ENCODE measurements at places on chromosomes 1 and 21.

DNA sequence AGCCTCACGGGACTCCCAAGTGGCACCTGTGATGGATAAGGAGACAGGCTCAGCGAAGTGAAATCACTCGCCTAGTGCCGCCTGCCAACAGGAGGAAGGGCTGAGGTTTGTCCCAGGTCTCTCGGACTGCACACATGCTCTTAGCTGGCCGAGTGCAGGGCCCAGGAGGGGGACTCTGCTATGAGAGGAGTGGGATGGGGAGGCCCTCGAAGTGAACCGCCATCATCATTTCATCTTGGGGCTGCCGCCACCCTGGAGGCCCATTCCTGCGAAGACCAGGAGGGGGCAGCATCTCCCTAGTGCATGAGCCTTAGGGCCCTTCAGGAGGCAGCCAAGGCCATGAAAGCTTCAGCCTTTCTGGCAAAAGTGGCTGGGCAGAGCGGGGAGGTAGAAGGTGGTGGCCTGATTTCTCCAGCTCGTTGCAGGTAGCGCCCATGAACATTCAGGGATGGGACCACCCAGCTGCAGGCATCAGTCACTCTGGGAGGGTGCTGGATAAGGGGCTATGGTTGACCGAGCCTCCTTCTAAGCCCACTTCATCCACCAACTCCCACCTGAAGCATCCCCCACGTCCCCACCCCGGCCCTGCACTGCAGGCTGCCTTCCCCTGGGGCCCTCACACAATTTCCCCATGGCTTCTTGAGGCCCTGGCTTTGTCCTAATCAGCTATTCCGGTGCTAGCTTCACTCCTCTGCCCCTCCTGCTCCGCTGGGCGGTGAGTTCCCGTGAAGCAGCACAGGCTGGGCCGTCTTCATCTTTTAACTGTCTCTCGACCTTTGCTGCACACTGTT lies 17.2 kb upstream of the RASSF5 start:
- DNase-seq, result peak; percentile 86

- no peak for DNase-seq
Measured at GRCh38 chr1:185478877-185479276, 161.8 kb upstream of the IVNS1ABP start.

- DNase-seq, result no peak
Measured at GRCh38 chr1:246301553-246302250, 205.4 kb downstream of the SMYD3 start.

GRCh38 chr21:24759348-24760075 lies 847.8 kb downstream of the MRPL39 start:
- DNase-seq, result peak; percentile 19

DNA sequence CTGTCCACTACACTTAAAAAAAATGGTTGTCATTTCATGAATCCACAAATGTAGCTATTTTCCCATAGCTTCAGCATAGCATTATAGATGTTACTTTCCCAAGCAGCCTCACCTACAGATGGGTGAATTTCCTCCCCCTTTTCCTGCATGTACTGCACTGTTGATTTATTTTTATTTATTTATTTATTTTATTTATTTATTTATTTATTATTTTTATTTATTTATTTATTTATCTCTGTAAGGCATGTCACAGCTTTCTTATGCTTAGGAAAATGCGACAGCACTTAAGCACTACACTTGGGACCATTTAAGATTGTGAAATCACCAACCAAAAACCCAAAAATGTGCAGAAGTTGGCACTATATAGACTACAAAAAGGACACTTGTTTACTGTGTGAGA lies 4.9 kb downstream of the CD1A start:
- no peak for DNase-seq

GRCh38 chr1:94989911-94990473 lies 63.1 kb upstream of the CNN3 start:
- peak; percentile 16 for DNase-seq

GRCh38 chr1:3410142-3410925 lies 44.1 kb upstream of the ARHGEF16 start:
- DNase-seq, result peak; percentile 5

GRCh38 chr1:224331824-224332223 lies 1.9 kb upstream of the NVL start:
- DNase-seq, result no peak

DNA sequence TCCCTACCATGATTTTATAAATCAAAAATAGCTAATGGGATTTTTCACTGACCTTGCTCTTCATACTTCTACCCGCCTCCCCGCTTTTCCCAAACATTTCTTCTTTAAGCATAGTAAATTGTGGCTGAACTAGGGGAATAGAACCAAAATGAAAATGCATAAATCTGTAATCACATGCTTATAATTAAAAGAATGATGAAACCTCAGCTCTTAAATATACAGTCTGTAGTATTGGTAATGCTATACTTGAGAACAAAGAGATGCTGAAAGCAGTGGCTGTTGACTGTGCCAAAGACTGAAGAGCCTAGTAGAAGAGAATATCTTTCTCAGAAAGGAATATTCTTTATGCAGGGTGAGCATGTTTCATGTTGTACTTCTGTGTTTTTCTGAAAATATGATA lies 249.1 kb downstream of the GREM2 start:
- no peak for DNase-seq

DNA sequence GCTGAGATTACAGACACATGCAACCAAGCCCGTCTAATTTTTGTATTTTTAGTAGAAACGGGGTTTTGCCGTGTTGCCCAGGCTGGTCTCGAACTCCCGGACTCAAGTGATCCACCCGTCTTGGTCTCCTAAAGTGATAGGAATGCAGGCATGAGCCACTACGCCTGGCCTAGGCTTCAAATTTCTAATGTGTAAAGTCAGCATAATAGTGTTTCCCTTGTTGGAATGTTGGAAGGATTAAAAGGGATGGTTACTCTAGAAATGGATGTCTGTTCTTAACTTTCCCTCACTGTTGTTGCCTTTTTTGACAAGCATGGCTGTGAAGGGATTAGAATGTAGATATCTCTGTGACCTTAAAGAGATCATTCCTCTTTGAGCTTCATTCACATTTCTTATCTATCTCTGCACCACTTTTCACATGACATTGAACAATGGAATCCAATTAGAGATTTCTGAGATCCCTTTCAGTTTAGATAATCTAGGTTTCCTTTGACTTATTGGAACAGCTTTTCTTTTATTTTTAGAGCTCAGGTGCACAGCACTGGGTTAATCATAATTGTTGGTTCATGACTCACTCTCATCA lies 33.7 kb downstream of the NFASC start:
- DNase-seq, result no peak

DNA sequence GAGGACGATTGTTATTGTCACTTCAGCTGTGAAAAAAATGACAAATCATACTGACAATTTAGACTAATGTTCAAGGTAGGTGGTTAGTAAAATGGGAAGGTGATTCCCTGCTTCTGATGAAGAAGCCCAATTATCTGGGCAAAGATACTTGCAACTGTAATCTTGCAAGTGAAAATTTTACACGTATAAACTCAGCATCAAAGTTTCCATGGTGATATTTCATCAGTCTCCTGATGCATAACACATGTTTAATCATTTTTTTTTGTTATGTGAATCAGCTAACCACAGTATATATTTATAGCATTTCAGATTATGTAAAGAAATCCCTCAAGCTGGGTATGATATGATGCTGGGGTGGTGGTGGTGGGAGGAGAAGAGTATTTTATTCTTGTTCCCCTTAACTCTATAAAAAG lies 16.4 kb upstream of the KCNK1 start:
- no peak for DNase-seq

GRCh38 chr21:46079352-46080170 lies 18.4 kb upstream of the COL6A2 start:
- DNase-seq, result no peak

DNA sequence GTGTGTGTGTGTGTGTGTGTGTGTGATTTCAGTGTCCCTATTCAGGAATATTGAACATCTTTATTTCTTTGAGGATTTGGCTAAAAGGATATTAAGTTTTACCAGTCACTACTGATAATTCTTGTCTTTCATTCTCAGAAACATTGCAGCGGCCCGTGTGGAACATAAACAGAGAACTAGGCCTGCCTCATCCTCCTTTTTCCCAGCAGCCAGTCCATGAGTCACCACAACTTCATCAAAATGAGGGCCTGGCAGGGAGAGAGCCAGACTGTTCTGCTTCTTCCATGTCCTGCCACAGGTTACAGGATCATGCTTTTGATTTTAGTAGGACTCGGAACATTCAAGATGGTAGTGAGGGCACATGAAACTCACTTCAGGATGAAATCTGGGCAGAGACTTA lies 50.7 kb downstream of the LRIG2 start:
- DNase-seq, result no peak

- no peak for DNase-seq
Measured at GRCh38 chr1:193569096-193569982, 382.9 kb upstream of the B3GALT2 start.

DNA sequence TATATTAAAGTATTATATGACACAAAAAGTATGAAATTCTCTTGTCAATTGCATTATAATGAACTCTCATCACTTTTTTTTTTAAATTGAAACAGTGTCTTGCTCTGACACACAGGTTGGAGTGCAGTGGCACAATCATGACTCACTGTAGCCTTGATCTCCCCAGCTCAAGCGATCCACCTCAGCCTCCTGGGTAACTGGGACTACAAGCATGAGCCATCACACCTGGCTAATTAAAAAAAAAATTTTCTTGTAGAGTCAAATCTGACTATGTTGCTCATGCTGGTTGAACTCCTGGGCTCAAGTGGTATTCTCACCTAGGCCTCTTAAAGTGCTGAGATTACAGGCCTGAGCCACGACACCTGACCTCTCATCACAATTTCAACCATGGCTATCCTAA lies 259.3 kb downstream of the S1PR1 start:
- DNase-seq, result no peak

GRCh38 chr1:117895482-117896114 lies 33.8 kb downstream of the GDAP2 start:
- peak; percentile 89 for DNase-seq

DNA sequence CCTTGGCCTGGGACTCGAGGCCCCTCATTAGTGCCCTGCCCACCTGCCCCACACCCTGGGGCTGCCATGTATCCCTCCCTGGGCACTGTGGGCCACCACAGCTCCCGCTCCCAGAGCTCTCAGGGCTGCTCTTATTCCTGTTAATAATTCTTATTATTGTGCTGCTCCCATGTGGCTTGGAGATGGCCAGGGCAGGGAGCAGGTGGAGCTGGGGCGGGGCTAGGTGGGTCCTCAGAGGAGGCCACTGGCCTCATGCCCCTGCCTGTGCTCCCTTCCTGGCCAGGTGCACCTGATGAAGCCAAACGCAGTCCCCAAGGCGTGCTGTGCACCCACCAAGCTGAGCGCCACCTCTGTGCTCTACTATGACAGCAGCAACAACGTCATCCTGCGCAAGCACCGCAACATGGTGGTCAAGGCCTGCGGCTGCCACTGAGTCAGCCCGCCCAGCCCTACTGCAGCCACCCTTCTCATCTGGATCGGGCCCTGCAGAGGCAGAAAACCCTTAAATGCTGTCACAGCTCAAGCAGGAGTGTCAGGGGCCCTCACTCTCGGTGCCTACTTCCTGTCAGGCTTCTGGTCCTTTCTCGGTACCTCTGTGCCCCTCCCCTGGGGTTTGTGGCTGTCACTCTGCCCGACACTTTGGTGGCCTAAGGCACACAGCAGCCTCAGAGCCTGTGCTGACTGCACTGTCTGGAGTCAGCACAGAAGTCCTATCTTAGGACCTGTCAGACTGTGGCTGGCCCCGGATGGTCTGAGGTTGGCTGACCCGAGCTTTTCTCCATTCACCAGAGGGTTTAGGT lies 34.1 kb downstream of the BMP8A start:
- DNase-seq, result no peak
